ENCODE measurements at places on chromosomes 7 and 10.

GRCh38 chr10:10520491-10521385 lies 496.9 kb upstream of the CELF2 start:
- DNase-seq = no peak

DNA sequence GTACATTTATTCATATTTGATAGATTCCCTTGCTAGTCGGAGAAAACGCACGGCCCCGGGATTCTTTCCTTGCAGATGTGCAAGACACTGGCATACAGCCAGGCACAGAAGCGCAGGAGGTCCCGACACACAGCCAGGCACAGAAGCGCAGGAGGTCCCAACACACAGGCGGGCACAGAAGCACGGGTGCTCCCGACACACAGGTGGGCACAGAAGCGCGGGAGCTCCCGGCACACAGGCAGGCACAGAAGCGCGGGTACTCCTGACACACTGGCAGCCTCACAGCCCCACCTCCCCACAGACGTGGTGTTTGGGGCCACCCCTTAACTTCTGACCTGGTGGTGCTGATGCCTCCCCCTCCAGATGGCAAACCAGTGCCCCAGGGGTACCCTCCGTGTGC lies 237.3 kb downstream of the ZMYND11 start:
- DNase-seq = no peak

DNA sequence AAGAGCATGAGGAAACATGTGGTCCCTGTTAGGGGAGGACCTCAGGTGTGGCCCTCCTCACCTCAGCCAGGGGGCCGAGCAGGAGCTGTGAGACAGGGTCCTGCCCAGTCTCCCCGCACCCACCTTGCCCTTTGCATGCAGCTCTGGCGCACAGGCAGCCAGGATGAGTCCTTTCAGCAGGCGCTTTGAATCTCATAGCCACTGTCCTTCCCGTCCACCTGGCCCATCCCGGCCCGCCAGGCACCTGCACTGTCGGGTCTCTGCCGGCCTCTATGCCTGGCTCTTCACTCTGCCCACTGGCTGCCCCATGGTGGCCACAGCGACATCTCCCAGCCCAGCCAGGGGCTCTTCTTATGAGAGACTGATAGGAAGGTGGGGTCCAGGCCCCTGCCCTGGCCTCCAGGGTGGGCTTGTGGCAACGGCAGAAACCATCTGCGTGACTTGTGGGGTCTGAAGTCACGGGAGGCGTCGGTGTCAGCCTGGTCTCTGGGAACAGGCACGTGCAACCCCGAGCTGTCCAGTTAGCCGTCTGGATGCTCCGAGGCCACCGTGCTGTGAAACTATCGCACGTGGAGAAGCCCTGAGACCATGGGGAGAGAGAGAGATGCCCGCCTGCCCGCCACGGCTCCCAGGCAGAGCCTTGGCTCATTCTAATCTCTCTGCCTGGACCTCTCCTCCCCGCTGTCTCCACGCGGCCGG lies 37.4 kb downstream of the FOXL3 start:
- DNase-seq = no peak

DNA sequence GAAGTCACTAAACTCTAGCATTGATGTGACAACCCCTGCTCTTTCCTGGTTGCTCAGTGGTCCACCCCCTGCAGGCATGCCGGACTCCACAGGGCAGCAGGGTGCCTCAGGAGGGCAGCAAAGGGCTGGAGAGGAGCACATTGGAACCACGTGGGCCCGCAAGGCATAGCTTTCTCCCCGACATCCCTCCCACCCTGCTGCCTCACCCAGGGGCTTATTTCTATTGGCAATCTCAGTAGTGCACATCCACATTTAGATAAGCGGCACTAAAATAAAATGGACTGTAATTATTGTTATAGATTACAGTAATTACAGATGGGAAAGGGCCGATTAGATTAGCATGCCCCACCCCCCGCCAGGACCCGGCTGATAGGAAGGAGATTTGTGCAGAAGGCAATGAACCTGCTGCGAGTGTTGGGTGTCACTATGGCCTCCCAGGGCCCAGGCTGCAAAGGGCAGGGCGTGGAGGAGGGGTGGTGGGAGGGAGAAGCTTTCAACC lies 580.1 kb downstream of the GRID1 start:
- DNase-seq = no peak

DNA sequence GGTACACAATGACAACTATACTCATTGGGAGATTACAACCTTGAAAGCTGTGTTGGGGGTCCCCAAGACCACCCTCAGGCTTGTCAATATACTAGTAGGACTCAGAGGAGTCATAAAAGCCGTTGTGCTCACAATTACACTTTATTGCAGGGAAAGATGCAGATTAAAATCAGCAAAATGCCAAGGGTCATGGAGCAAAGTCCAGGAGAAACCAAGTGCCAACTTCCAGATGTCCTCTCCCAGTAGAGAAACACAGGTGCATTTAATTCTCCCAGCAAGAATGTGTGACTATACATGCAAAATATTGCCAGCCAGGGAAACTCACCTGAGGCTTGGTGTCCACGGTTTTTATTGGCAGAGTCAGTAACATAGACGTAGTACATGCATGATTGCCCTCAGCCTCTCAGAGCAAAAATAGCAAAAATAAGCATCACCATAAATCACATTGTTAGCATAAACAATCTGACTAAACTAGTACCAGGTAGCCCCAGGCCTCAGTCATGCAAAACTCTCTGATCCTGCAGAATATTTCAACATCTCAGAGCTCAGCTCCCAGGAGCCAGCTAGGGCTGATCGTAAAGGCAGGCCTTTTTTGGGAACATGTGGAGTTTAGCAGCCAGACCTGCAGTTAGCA lies 50.7 kb downstream of the VIM start:
- no peak for DNase-seq

DNA sequence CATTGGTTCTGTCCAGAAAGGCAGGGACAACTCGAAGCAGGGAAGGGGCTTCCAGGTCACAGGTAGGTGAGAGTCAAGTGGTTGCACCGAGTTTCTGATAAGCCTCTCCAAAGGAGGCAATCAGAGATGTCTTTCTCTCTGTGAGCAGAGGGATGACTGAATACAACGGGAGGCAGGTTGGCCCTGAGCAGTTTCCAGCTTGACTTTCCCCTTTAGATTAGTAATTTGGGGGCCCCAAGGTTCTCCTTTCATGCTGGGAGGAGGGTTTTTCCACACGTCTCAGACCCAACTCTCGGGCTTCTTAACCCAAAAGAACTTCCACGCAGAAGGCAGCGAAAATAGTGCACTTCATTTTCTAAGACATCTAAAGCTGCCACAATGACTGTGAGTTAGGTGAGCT lies 189.6 kb downstream of the MGMT start:
- DNase-seq = no peak

DNA sequence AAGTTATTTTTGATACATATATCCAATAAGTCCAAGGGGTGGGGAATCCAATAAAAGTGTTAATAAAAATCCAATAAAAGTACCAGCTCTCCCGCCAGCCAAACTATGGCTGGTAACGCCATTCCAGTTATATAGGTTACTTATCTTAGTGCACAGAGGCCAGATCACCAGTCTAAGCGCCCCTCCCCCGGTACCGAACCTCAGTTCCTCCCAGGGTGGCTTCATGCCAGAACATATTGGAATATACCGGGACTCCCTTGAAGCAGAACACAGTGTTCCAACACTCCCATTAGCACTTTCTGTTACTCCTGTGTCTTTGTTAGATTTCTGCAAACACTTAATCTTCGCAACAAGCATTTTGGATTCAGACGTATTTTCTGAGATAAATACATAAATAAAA lies 7.5 kb downstream of the FBH1 start:
- no peak for DNase-seq

DNA sequence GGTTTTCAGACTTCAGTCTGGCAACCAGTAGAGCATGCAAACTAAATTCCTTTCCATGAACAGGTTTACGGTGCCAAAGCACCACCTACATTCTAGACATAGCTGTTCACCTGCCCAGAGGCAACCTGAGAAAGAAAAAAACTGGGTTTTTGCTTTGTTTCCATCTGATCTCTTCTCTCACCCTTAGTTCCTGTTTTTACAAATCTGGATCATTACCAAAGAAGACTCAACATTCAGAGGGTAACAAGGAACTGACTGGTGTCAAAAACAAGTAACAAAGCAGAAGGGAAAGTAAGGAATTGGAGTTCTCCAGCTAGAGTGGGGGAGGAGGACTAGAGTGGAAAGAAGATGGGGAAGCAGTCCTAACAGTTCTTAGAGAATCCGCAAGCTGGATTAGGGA lies 36.4 kb downstream of the CPVL start:
- no peak for DNase-seq

GRCh38 chr7:78530351-78530750 lies 731.8 kb downstream of the PHTF2 start:
- DNase-seq = no peak

GRCh38 chr10:88707429-88708155 lies 1.5 kb downstream of the LIPK start:
- DNase-seq = no peak

- no peak for DNase-seq
These were observed 247.0 kb downstream of the STK31 start for GRCh38 chr7:23956772-23957576.

DNA sequence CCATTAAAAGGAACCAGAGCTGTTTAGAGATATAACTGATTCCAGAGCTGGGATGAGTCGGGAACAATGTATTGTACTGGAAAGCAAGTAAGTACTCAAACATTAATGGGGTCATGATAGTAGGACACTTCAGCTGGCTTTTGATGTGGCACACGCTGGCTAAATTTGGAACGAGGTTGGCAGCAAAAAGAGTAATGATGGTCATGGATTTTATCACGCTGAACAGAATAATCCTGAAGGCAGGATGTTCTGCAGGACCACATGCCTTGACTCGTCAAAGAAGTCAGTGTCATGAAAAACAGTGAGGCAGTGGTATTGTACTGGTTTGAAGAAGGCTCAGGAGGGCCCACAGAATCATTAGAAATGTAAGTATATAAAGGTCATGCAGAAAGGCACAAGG lies 220.3 kb downstream of the SNX13 start:
- DNase-seq = no peak

DNA sequence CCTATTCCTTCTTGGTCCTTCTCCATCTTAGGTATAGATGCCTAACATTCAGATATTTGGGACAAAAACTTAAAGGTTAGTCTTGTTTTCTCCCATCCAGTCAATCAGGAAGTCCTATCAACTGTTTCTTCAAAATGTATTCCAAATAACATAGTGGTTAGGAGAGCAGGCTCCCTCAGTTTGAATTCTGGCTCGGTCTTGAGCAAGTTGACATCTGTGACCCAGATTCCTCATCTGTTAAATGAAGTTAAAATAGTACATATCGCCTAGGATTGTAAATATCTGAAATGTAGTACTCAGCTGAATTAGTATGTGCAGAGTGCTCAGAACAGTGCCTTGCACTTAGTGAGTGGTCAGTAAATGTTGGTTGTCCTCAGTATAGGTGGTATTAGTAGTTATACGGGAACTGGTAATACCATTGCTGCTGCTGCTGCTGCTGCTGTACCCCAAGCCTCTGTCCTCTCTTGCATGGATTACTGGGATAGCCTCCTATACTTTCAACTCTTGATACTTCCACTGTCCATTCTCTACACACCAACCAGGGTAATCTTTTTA lies 58.6 kb downstream of the RALA start:
- DNase-seq = no peak

GRCh38 chr10:784403-785088 lies 95.1 kb upstream of the DIP2C start:
- no peak for DNase-seq
